ENCODE measurements at places on chromosomes 1 and 21.

- DNase-seq = no peak
Observed at GRCh38 chr1:84506729-84507453, 510 bp upstream of the GNG5 start.

DNA sequence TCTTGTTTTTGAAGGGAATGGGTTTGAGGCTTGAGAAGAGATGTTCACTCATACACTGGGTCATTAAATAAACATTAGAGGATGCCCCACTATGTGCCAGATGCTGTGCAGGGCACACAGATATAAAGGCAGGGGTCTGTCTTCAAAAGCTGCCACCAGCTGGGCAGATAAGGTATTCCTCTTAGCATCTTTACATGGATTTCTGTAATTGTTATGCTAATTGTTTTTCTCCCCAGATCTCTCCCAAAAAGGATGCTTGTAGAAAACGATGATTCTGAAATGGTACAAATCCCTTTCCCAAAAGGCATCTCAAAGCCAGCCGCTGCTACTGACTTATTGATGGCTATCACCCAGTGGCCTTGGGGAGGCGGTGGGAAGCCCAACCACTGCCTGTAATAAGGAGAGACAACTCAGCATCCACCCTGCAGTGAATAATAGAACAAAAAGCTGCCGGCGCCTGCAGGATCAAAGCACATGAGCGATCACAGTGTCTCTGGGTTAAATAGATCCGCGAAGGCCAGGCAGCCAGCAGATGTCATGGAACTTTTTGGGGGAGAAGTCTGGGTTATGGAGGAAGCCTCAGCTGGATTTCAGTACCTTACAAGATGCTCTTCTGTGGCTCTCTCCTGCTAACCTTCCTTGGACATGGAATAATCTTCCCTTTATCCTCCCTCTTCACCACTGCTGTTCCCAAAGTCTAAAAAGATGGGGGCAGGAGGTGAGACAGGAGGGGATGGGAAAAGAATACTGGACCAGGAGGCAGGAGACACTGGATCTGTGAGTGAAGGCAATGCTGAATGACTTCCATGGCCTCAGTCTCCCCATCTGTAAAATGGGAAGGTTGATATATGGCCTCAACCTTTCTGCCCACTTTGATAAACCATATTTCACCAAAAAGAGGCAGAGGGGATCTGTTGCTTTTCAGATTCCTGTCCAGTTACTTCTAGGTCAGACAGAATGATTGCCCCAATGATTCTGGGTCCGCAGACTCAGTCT, 54.8 kb upstream of the CD34 start:
- DNase-seq = no peak

GRCh38 chr1:44261171-44261817, 48.0 kb downstream of the DMAP1 start:
- no peak for DNase-seq

- no peak for DNase-seq
Observed at GRCh38 chr1:21325731-21326387, 35.6 kb upstream of the ECE1 start.

- peak; percentile 60 for DNase-seq
Observed at GRCh38 chr1:21669258-21670058, at the start of gene RAP1GAP. TSS of gene RAP1GAP (minus strand) at chr1:21669357. CDS start at chr1:21620032, 49,325 bp downstream.

DNA sequence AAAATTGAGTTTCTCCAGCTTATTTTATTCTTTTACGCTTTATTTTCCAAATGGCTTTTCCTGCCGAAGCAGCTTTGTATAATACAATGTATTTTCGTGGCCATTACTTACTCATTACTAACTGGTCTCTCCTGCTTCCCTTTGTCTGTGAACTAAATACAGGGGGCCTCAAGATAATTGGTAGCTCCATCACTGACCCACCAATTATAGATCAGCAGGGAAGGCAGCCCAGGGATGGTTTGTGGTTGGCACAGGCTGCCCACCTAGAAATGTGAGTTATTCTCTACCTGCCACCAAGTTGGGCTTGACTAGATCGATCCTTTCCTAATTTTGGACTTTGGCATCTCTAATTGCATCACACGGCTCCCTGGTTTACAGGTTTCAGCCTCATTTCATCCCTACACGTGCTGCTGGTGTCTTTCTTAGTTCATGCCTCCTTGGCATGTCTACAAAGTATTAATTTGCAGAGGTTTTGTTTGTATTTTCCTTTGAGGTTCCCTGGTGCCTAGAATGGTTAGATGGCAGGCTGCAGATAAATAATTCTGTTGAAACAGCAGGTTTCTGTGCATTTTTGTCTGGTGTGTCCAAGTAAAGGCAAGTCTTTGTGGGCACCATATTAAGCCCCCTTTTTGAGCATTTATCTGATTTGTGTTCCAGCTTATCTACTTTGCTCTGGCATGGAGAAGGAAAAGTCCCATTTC, 35.2 kb downstream of the PEX14 start:
- DNase-seq = no peak

DNA sequence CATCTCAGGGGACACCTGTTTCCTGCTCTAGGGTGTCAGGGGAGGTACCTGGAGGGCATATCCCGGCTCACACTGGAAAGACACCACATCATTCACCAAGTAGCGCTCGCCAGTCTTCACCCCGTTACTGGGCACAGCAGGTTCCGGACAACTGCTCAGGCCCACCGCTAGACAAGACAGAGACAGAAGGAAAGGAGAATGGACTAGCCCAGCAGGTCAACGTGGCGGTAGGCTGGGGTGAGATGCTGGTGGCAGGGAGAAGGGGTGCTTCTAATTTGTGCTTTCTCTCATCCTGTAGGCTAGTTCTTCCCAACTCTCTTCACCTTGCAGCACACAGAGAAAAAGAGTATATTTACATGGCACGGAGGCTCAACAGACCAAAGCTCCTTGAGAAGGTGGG, 145.0 kb downstream of the ZSCAN20 start:
- no peak for DNase-seq

DNA sequence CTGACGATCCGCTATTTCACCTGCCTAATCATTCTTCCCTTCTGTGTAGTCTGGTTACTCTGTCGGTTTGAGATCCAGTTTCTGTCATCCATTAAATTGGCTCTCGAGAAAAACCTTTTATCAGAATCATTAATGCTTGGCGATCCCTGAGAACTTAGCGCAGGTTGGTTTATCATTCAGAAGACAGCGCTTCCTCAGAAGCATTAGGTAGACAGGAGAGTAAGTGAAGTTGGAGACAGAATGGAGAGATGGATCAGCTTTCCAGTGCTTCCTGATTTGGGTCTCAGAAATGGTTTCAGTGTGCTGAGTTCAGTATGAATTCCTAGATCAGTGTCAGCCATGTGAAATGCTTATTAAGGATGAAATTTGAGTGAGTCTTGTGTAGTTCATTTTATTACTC, 1.3 kb downstream of the USP1 start:
- DNase-seq = no peak

- no peak for DNase-seq
Observed at GRCh38 chr1:111762332-111762731, 6.6 kb downstream of the DDX20 start.

GRCh38 chr1:150362721-150363425, 1.1 kb upstream of the RPRD2 start:
- DNase-seq = peak; percentile 22

DNA sequence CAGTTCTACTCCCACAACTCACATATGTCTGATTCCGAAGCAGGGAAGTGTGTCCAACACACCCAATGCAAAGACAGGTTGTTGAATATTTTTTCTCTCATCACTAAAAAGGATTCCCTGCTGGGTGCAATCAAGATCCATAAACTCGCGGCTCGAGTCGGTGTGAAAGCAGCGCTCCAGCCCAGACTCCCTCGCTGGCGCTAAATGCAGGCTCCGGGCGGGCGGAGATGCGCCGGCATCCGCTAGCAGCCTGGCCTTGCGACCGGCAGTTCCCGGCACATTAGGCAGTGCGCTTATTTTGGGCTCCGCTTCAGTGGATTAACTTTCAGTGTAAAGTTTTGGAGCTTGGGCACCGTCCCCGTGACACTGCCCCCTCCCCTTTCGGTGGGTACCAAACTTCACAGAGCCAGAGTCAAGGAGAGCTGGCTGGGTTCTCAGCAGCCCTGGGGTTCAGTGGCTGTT, 87.7 kb upstream of the POU3F1 start:
- DNase-seq = no peak

DNA sequence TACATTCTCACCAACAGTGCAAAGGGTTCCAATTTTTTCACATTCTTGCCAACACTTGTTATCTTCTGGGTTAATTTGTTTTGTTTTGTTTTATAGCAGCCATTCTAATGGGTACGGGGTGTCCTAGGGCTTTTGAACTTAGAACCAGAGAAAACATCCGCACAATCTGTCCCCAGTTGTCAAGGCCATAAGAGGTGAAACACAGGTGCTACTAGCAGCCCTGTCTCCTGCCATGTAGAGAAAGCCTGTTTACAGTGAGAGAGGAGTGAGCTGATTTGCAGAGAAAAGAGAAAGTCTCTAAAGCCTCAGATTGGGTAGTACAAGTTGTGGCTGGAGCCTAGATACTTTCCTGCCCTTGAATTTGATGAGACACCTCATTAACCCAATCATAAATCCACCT, 46.4 kb upstream of the BMP8B start:
- no peak for DNase-seq

GRCh38 chr1:113868387-113869083, 3.0 kb downstream of the PTPN22 start:
- DNase-seq = no peak

DNA sequence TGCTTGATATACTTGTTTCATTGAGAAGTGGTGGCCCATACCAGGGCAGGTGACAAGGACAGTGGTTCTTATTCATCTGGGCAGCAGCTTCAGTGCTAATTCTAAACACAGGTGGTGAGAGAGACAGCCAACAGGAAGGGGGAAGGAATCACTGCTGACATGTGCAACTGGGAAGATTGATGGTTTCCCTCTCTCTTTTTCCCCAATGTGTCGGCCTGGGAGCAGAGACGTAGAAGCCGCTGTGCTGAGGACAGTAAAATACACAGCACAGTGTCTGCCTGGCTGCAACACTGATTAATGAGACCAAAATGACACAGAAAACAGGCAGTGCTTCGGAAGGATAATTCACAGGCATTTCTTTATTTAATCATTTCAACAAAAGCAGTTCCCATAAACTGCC, 48.8 kb downstream of the WARS2 start:
- no peak for DNase-seq

DNA sequence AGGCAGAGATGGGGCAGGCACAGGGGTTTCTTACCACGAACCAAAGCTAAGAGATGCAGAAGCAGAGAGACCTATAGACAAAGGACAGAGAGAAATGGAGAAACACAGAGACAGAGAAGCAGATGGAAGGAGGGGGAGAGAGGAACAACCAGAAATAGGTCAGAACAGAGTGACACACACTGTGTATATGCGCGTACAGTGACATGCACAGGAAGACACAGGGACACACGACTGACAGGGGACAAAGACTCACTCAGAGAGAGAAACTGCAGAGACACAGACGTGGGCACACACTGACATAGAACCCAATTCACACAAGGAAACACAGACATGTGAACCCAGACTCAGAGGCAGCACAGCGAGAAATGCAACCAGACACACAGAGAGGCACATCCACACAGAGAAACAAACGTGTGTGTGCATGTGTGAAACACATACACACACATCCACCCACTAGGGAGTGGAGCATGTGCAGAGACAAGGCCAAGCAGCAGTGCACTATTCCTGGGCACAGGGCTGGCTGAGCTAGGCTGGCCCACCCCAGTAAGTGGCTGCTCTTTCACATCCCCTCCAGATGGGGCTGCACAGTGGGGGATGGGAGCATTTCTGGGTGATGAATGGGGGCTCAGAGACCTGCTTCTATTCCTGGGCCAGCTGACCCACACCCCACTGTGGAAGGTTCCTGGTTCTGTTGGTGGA, 123.4 kb upstream of the CSF3R start:
- DNase-seq = no peak

DNA sequence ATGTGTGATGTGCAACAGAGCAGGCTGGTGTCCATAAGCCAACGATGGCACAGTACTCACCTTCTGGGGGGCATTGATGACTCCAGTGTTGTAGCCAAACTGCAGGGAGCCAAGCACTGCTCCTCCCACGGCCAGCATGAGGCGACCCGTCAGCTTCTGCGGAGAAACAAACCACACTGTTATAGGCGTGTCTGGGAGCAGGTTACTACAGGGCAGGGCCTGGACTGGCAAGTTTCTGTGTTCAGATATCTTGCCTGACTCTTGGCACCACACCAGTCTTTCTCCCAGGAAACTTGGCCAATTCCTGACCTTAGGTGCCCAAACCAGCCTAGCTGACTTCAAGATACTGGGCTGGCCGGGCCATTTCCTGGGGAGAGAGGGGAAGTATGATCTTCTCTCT, 15.5 kb downstream of the SLC2A1 start:
- DNase-seq = no peak
